ENCODE measurements at places on chromosomes 2 and 18.

- DNase-seq, result no peak
Observed at GRCh38 chr2:33577084-33577483, 22.0 kb downstream of the FAM98A start.

- no peak for DNase-seq
Observed at GRCh38 chr2:74952575-74952974, 5.9 kb upstream of the POLE4 start.

DNA sequence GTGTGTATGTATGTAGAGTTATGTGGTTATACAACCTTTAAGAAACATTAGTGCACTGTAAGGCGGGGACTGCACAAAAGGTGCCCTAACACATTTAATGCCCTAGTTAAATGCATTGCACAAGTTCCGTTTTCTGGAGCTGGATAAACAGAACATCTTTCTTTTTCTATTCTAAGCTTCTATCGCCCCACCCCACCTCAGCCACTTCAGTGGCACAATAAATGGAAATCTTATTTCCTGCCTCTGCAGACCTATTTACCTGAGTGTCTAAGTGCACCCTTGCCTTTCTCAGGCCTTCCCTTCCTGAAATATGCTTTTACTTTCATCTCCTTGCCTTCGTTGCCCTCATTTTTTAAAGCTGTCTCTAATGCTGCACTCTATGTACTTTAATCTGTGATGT lies 123.5 kb downstream of the TANC1 start:
- no peak for DNase-seq

DNA sequence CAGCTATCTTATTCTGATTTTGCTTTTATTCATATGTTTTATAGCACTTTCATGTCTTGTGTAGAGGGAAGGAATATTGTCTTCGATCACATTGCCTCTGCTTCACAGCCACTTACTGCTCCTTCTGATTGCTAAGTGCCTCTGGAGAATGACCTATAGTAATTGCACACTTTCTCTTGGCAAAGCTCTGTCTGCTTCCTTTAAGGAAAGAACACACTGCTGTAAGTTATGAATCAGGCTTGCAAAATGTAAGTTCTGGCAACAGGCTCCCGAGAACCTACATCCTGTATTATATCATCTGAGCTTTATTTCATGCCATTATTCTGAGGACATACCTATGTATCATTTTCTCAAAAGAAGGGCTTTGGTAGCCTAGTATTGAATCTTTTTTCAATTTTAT lies 170.7 kb downstream of the ZNF804A start:
- DNase-seq, result no peak

- peak; percentile 76 for DNase-seq
Observed at GRCh38 chr2:67260343-67261277, 136.5 kb upstream of the ETAA1 start.

GRCh38 chr18:58520969-58521368 lies 107.9 kb downstream of the ALPK2 start:
- peak; percentile 63 for DNase-seq

GRCh38 chr18:8882632-8883408 lies 177.5 kb downstream of the MTCL1 start:
- peak; percentile 50 for DNase-seq

- DNase-seq, result no peak
Observed at GRCh38 chr2:204670756-204671155, 125.5 kb downstream of the PARD3B start.

DNA sequence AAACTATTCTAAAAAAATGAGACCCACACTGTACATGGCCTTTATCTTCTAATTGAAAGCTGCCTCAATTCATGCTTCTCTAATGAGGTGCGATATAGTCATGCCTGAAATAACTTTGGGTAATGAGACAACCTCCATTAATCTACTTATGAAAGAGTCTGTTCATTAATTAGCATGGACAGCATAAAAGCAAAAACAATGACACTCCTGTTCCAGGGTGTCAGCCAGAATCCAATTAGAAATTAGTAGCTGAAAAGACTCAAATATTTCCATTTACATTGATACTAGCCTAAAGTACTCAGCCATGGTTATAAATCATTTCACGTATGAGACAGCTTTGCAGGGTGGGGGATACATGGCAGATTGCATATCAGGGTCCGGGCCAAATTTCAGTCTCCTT lies 288.7 kb downstream of the AKAIN1 start:
- no peak for DNase-seq

DNA sequence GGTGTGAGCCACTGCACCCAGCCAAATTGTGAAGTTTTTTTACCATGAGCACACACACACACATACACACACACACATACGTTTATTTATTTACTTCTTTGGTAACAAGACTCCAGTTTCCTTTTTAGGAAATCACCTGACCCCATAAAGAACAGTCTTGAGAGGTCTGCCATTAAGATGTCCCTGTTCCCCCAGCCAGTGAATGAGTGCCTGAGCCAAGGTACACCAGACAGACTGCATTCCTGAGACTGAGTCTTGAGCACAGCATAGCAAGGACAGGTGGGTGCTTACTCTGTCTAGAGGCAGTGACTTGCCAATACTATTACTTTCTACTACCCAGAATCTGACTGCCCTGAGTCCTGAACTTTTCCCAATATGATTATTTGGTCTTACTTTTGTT lies 167.2 kb upstream of the SATB2 start:
- DNase-seq, result no peak

- DNase-seq, result no peak
Observed at GRCh38 chr2:181300600-181301291, 156.4 kb upstream of the ITGA4 start.

GRCh38 chr2:129768036-129768386 lies 211.5 kb upstream of the RAB6C start:
- DNase-seq, result no peak

GRCh38 chr2:154133823-154134222 lies 262.1 kb downstream of the GALNT13 start:
- peak; percentile 67 for DNase-seq

GRCh38 chr2:21627938-21628337 lies 504.2 kb downstream of the TDRD15 start:
- no peak for DNase-seq

- no peak for DNase-seq
Observed at GRCh38 chr2:254241-254640, 9.6 kb downstream of the SH3YL1 start.

- peak; percentile 64 for DNase-seq
Observed at GRCh38 chr2:12684471-12684936, 32.2 kb upstream of the TRIB2 start.

DNA sequence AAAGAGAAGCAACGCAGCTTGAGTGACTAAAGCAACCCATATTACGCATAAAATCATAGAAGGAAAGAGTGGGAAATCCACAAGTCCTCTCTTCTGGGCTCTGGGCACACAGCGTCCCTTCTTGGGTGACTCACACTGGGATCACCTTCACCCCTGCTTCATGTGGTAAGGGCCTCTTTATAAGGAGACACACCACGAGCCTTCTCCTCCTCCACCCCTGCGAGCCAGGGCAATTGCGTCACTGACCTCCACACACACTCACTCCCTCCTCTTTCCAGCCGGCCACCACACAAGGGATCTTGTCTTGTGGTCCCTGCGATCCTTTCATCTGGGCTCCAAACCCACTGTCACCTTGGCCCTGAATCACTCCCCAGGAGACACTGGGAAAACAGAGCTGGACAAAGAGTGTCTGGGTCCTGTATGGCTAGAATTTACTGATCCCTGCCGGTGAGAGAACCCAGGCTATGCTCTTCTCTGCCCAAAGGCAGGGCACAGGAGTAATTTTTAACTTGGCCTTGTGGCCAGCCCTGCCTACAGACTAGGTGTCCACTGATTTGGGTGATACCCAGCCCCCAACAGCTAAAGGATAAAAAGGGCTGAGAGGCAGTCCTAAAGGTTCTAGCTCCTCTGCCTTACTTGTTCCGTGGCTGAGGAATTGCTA lies 35.3 kb downstream of the NHEJ1 start:
- peak; percentile 90 for DNase-seq

GRCh38 chr2:110852051-110852450 lies 119.7 kb downstream of the ACOXL start:
- no peak for DNase-seq

DNA sequence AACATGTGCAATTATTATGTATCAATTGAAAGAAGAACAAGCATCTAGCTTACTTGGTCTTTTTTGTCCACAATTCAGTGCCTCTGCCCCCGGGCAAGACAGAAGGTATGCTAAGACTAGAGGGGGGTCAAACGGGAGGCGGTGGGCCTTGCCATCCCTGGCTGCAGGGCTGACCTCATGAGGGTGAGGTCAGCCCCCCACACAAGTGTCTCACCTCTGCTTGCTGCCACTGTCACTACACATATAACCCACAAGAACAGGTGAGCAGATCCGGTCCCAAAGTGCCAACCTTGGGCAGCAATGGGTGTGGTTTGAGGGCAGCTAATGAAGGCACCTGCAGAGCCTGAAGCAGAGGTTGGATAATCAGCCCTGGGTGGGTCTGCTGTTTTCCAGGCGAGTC lies 71.5 kb downstream of the EDAR start:
- DNase-seq, result no peak

DNA sequence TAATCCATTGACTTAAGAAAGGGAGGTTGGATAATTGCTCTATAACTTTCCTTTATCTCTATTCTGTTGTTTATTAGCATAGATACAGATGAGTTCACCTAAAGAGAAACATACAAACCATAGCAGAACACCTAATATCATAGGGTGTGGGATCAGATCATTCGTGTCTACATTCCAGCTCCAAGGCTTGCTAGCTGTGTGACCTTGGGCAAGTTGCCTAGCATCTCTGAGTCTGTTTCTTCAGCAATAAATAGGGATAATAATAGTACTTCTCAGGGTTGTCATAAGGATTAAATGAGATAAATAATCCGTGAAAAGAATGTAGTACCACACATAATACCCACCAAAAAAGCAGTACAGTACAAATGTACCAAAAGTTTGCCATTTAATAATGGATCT lies 126.2 kb downstream of the PLB1 start:
- no peak for DNase-seq

DNA sequence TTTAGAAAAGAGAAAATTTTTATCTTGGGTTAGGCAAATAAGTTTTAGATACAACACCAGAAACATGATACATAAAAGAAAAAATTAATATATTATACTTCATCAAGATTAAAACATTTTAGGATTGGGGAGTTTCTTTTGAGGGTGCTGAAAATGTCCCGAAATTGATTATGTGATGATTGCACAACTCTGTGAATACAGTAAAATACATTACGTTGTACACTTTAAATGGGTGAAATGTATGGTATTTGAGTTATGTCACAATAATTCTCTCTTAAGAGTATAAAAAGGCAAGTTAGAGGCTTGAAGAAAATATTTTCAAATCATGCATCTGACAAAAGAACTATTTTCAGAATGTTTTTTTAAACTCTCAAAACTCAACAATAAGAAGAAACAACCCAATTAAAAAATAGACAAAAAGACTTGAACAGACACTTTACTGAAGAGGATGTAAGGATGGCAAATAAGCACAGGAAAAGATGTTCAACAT lies 36.2 kb upstream of the INO80C start:
- DNase-seq, result no peak

Measured in mammary epithelial cell (primary cell).